ENCODE measurements at places on chromosomes 2 and 18.

- no peak for DNase-seq
These were observed 89.6 kb downstream of the MAP4K4 start for GRCh38 chr2:101787097-101787496.

- no peak for DNase-seq
These were observed 583.4 kb downstream of the ZEB2 start for GRCh38 chr2:143936538-143936847.

DNA sequence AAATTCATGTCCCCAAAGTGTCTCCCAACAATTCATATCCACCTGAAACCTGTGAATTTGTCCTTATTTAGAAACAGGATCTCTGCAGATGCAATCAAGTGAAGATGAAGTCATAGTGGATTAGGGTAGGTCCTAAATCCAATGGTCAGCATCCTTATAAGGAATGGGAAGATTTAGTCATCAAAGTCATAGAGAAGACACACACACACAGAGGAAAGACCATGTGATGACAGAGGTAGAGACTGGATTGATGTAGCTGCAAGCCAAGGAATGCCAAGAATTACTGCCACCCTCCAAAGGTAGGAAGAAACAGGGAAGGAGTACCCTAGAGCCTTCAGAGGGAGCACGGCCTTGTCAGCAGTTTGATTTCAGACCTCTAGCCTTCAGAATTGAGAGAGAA lies 17.7 kb downstream of the ADD2 start:
- DNase-seq, result no peak

- no peak for DNase-seq
These were observed 396.7 kb upstream of the RGPD4 start for GRCh38 chr2:107430006-107430405.

- no peak for DNase-seq
These were observed 31.4 kb downstream of the QPCT start for GRCh38 chr2:37375741-37376288.

- DNase-seq, result no peak
These were observed 101.2 kb downstream of the NEB start for GRCh38 chr2:151632993-151633565.

- DNase-seq, result no peak
These were observed 10.9 kb upstream of the GPC1 start for GRCh38 chr2:240424341-240425235.

DNA sequence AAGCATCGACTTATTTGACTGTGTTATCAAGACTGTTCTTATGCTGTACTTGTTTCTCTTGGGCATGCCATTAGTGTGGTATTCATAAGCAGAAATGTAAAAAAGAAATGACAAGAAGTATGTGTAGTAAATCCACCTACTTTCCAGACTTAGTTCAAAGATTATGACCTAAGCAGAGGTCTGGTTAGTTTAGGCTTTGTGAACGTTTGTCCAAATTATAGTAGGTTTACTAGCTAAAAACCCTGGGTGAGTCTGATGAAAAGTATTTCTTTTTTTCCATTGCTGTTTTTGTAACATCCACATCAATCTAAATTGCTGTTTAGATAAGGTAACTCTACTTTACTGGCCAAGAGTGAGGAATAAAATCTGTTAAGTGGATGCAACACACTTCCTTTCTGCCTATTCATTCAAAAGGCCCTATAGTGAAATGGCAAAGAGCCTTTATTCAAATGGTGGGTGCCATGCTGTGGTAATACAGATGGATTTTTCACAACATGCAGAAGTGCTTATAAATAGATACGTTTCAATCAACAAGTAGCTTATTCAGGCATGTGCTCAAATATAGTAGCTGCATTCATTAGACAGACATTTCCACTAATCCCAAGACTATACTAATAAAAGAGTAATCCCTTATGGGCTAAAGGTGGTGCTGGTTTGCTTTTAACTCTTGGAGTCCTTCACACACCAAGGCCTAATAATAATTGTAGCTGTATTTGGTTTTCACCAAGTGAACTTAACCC lies 122.5 kb upstream of the LTBP1 start:
- DNase-seq, result no peak

DNA sequence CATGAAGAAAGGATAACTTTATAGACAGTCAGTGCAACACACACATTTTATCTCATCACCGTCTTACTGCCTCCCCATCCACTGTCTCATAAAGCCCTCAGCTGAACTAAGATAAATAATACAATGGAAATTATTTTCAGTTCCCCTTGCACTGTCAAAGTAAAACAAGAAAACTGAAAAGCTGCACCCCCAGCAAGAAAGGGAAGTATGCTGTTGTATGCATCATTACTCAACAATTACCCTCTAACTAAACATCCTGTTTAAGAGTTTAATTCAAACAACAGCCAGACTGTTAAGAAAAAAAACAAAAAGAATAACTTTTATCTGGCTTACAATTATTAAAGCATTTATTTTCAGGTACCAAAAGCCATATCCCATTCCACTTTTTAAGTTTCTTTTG lies 25.0 kb downstream of the MPPE1 start:
- peak; percentile 75 for DNase-seq

DNA sequence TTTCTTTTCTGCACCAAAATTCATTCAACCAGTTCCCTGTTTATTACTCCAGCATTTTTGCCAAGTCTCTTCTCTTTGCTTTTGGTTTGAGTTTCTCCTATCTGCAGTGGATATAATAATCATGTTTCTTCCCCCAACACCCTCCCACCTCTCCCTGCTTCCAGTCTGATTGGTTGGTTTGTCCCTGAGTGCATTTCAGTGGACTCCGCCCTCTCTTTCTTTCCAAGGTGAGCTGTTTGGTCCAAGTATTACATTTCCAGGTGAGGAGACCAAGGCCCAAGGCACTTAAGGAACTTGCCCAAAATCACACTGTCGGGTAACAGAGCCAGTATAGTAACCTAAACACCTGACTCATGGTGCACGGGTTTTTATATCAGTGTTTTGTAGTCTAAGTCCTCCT lies 17.7 kb downstream of the MRO start:
- no peak for DNase-seq
